ENCODE measurements at places on chromosomes 16 and 17. TPM values are rescaled to one million over a fixed set of nuclear protein-coding genes. Genes with fewer than 3 reads are reported as not detected.

GRCh38 chr16:79874391-79874790, 273.9 kb upstream of the MAF start:
- no peak for DNase-seq
- no peak overlapping the region for H3K27ac ChIP-seq
- H3K4me3 ChIP-seq = no peak overlapping the region

DNA sequence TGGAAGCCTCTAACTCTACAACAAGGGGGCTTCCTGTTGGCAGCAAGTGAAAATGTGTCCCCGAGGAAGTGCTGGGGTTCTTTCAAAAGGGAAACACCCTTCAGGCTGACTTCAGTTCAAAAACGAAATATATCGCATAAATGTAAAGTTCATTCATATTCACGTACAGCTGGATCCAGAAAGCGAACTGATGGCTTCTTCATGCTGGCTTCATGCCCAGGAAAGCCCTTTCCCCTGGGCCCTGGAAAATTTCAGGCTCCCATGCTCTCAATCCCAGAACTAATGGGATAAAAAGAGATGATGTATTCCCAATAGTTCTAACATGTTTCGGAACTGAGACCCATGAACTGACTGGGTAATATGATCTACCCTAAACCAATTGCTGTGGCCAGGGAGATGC, 104.7 kb upstream of the CDH13 start:
- no peaks in the 10 kb centered on the region for H3K27me3 ChIP-seq
- no peaks in the 10 kb centered on the region for H3K36me3 ChIP-seq
- DNase-seq = no peak
- H3K27ac ChIP-seq = no peak overlapping the region
- no peaks in the 10 kb centered on the region for H3K4me1 ChIP-seq

GRCh38 chr16:66164581-66165247, 201.8 kb upstream of the CDH5 start:
- H3K4me1 ChIP-seq = no peaks in the 10 kb centered on the region
- H3K27me3 ChIP-seq = peaks cover 2% of the 10 kb centered on the region
- no peak for DNase-seq
- no peak overlapping the region for H3K27ac ChIP-seq

DNA sequence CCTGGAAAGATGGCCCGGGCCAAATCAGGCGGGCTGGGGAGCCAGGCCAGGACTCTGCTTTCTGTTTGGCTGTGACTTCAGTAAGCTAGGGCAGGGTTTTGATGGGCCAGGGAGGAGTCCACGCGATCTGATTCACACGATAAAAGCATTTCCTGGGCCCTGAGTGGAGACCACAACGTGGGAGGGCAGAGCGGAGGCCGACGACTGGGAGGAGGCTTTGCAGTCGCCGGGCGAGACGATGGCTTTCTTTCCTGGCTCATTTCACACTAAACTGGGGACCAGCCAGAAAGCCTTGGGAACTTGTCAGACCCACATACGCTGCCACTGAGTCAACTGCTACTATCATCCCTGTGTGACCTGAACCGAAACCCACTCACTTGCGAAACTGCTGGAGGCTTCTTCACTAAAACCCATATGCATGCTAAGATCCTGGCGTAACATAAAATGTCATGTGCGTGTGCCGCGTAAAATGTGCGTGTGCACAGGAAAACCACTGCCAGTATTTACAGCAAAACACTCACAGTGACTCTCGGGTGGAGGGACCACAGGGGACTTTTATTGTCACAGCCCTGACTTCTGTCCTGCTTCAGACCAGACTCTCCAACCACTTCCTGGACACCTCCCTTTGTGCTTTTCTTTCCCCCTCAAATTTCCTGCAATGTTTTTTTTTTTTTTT, 14.2 kb upstream of the RHBDF2 start:
- no peaks in the 10 kb centered on the region for H3K27me3 ChIP-seq
- peak; percentile 88 for DNase-seq
- H3K36me3 ChIP-seq = no peaks in the 10 kb centered on the region

GRCh38 chr17:48869821-48870318, 22.7 kb upstream of the ATP5MC1 start:
- H3K4me1 ChIP-seq = peaks cover 6% of the 10 kb centered on the region
- no peak for DNase-seq
- peaks cover 8% of the 10 kb centered on the region for H3K36me3 ChIP-seq
- H3K4me3 ChIP-seq = no peak overlapping the region
- H3K27me3 ChIP-seq = peaks cover 3% of the 10 kb centered on the region

The SLC6A2 gene
- total RNA-seq = not detected

The PPM1E gene
- not detected for total RNA-seq

The HIGD1B gene
- not detected for total RNA-seq

The MRTFB gene
- 21.2 TPM for total RNA-seq

Measured in activated CD4-positive, alpha-beta T cell treated with anti-CD3 and anti-CD28 coated beads, Interleukin-2, amount 10 ng/mL, durations not matched to agents 7 days and 5 days (primary cell).